ENCODE measurements at places on chromosomes 5 and 9.

GRCh38 chr9:97505845-97506244, 4.4 kb downstream of the TMOD1 start:
- no peak for DNase-seq

GRCh38 chr5:88770276-88771257, 112.4 kb downstream of the MEF2C start:
- DNase-seq: no peak

DNA sequence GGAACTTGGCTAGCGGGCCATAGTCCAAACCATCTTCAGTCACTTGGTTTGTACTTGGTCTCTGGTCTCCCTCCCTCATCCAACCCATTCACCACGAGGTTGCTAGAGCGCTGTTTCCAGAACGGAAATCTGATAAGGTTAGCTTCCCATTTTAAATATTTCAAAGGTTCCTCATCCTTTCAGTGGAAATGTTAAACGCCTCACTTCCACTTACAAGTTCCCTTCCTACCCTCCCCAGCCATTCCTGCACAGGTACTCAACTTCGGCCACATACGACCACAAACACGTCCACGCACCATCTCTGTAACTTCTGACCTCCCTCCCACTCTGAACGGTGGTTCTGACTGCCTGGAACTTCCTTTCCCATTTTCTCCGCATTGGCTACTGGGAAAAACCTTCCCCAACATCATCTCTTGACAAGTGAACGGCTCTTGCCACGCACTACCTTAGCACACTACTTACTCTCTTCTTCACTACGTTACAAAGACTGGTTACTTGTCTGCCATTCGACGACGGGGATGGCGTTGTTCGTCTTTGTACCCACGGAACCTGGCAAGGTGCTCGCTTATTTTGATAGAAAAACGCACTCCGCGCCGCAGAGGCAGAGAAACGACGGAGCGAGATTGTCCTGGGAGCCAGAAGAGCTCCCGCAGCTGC, 629 bp downstream of the CCNH start:
- no peak for DNase-seq

- no peak for DNase-seq
Observed at GRCh38 chr9:13351778-13352386, 72.4 kb upstream of the MPDZ start.

DNA sequence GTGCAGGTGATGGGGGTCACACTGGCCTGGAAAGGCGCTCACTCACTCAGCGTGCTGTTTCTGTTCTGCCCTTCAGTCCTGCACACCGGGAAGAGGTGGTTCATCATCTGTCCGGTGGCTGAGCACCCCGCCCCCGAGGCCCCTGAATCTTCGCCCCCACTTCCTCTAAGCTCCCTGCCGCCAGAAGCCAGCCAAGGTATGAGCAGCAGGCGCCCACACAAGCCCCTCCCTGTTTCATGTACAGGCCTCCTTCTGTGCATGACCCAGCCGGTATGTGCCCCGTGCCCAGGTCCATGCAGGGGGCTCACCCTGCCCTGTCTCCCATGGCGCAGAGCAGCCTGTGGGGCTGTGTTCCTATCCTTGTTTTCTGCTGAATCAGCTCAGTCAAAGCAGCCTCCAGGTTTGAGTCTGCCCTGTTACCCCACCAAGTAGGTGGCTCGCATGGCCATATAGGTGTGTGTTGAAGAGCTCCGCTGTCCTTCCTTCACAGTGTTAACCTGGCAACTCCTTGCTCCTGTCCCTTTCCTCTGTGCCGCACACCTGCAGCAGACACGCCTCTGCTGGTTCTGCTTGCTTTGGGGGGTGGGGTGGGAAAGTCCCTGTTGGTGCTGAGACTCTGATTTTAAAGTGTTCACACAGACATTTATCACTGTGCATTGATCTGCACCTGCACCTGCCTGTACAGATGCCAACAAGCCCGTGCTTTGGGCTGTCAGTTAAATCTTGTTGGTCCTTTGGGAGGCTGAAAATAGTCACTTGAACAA, 84.8 kb downstream of the WNK2 start:
- no peak for DNase-seq

- DNase-seq: no peak
Observed at GRCh38 chr9:134597957-134598883, 43.4 kb upstream of the COL5A1 start.

- DNase-seq: no peak
Observed at GRCh38 chr5:104088876-104089778, 526.5 kb upstream of the NUDT12 start.

GRCh38 chr9:27125936-27126335, 16.9 kb downstream of the TEK start:
- DNase-seq: no peak

DNA sequence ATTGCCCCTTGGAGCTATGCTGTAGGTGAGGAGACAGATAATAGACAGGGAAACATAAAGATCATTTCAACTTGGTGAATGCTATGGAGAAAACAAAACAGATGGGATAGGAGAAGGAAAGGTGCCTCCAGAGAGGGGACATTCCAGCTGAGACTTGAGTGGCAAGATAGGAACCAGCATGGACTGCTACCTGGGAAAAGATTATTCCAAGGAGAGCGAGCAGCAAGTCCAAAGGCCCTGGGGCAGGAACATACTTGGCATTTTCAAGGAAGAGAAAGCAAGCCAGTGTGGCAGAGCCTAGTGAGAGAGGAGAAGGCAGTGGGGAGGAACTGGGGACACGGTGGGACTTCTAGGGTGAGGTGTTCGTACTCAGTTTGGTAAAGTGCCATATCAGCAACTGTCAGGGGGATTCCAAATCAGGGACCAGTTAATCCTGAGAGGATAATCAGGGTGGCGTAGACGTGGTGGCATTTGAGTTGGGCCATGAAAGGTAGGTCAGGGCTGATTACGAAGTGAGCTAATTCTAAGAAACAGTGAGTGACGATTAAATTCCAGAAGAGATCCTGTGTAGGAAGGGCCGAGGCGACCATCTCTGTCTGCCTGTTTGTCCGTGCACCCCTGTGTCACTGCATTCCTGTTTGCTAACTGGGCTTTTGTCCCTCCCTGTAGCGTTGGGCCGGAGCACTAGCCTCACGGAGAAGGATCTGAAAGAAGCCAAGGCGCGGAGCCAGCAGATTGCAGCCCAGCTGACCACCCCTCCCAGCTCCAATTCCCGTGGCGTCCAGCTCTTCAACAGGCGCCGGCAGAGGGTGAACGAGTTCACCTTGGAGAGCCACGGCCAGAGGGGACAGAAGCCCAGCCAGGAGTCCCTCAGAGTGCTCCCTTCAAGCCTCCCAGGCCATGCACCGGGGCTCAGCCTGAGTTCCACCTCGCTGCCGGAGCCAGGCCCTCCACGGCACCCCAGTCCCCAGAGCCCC, 7.1 kb downstream of the SYNPO start:
- no peak for DNase-seq

- no peak for DNase-seq
Observed at GRCh38 chr5:80072103-80073073, 37.2 kb downstream of the THBS4 start.

DNA sequence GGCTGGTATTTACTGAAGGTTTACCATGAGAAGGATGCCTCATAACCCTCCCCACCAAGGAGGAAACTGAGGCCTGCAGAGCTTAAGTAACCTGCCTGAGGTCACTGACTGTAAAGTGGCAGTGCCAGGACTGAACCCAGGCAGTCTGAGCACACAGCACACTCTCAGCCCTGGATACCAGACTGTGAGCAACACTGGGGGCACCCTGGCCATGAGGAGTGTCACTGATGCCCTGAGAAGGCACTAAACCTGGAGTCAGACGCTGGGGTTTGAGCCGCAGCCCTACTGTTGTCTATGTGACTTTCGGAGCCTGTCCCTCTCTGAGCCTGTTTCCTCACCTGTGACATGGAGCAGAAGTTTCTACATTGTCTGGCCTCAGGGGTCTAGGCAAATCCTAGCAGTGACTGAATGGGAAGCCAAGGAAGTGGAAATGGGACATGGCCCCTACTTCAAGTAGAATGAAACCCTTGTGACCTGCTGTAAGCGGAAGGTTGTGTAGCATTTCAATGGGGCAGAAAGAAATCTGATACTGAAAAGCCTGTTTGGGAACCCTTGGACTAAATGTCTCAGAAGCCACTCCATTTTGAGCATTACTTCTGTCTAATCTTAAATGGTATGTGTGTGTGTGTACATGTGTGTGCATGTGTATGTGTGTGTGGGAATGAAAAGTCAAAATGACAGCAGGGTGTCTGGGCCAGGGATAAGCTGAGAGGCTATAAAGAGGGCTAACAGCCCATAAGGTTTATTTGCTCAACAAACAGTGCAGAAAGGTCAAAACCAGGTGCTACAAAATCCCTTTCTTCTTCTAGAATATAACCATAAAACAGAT, 36.0 kb downstream of the B4GALT1 start:
- DNase-seq: no peak

DNA sequence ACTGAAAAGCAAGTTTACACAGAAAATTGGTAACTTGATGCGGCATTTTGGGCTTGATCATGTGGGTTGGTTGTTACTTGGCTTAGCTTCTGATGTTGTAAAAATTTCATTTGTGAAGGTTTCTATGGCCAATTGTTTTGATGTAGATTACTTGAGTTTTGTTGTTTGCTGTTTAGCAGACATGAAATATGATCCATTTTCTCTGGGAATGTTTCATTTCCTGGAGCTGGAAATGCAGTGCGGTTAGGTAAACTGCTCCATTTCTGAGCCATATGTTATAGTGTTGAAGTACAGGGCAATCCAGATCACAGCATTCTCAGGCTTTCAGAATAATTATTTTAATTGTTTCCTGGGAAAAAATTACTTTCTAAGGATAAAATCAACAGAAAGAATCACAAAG, 396.9 kb downstream of the ENC1 start:
- DNase-seq: no peak

DNA sequence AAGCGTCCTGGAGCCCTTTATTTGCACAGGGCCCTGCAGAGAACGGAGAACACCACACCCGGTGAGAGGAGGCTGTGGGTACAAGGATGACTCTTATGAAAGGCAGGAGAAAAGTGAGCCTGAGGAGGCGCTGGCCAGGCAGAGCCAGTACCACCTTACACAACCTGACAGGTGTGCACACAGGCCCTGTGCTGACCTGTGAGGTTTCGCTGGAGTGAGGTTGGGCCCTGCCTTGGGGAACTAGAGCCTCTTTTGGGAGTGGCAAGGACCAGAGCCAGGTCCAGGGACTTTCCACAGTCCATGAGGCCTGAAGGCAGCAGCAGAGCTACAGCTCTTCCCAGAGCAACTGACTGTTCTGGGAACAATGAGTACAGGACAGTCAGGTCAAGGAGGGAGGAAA, 3.1 kb downstream of the SRD5A1 start:
- DNase-seq: no peak

DNA sequence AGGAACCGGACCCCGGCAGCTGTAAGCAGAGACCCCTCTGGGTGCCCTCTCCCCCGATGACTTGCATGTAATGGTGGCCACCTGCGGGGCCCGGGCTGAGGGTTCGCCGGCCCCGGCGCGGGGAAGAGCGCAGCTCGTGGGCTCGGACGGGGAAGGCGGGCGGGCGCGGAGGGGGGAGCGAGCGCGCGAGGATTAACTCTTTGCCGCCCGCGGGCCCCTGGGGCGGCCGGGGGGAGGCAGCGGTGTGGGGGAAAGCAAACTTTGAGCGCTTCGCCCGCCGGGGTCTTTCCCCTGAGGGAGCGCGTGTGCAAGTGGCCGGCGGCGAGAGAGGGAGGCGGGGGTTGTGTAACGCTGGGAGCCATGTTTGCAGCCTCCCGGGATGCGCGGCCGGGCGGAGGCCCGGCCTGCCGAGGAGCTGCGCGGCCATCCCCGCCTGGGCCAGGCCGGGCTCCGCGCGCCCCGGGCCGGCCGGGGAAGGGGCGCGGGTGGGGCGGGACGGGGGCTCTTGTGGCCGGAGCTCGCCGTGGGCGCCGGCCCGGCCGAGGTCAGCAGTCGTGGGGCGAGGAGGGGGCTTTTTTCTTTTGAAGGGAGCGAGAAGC, 547 bp downstream of the ANP32B start:
- DNase-seq: peak; percentile 55

Measured in stimulated activated CD4-positive, alpha-beta T cell treated with anti-CD3 and anti-CD28 coated beads, TNF-alpha, amount 100 ng/mL, for 1 hour (primary cell).